Urothelium cell line (cell line): ENCODE measurements at places on chromosomes 7 and 10.

GRCh38 chr10:75070961-75071428 is 40.5 kb upstream of the SAMD8 start:
- DNase-seq, result no peak

GRCh38 chr7:116216956-116217571 is 6.7 kb downstream of the TES start:
- DNase-seq, result no peak

GRCh38 chr7:105718511-105718925 is 137.2 kb upstream of the EFCAB10 start:
- no peak for DNase-seq

DNA sequence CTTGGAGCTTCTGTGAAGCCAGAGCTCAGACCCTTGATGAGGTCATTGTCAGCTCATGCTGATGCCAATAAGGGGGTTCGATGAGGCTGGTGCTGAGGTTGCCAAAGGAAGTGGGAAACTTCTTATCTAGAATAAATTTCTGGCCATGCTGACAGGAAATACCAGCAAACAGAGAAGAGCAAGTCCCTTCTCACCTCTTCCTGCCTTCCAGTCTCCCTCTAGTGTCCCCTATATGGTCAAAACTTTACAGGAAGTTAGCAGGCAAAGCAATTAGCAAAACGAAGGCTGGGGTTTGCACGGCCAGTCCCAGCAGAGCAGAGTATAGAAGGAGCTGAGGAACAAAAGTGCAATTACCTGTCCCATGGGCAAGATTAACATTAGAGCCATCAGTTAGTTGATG is 15.1 kb upstream of the NEUROG3 start:
- DNase-seq, result no peak

GRCh38 chr7:121397822-121398221 is 1.7 kb upstream of the FAM3C start:
- no peak for DNase-seq
